Endothelial cell (in vitro differentiated cells): ENCODE measurements at places on chromosomes 2 and 18. TPM values are rescaled to one million over a fixed set of nuclear protein-coding genes. Genes with fewer than 3 reads are reported as not detected.
A peak's percentile ranks its signal among the peaks of the same experiment; 100 is the strongest.

DNA sequence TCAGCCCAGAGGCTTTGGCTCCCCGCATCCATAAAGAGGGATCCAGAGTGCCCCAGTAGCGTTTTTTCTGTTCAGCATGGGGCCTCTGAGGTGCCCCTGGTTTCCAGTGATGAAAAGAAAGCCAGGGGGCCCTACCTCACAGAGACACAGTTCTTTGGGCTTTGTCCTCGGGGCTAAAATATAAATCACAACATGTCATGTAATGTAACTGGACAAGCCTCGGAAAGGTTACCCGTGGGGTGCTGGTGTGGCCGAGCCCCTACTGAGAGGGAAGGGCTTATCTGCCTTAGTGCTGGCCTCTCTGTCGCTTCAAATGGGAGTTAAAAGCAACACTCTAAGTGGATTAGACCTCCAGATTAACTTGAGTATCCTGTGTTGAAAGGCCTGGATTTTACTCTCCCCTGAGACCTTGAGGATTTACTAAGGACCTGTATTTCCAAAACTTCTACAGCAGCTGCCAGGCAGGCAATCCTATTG, 251.6 kb upstream of the APCDD1 start:
- peaks cover 4% of the 10 kb centered on the region for H3K27me3 ChIP-seq
- H3K4me3 ChIP-seq, result no peak overlapping the region
- DNase-seq, result no peak

GRCh38 chr2:12222554-12222953, 476.1 kb downstream of the LPIN1 start:
- H3K4me3 ChIP-seq, result no peak overlapping the region
- H3K27me3 ChIP-seq, result no peaks in the 10 kb centered on the region
- H3K36me3 ChIP-seq, result no peaks in the 10 kb centered on the region
- H3K4me1 ChIP-seq, result no peaks in the 10 kb centered on the region
- no peak overlapping the region for H3K27ac ChIP-seq

- H3K4me1 ChIP-seq, result peaks cover 12% of the 10 kb centered on the region
- no peak for DNase-seq
- H3K27me3 ChIP-seq, result peaks cover 1% of the 10 kb centered on the region
- H3K27ac ChIP-seq, result no peak overlapping the region
- H3K4me3 ChIP-seq, result no peak overlapping the region
These were observed 47.6 kb upstream of the ZNF521 start for GRCh38 chr18:25399554-25399953.

DNA sequence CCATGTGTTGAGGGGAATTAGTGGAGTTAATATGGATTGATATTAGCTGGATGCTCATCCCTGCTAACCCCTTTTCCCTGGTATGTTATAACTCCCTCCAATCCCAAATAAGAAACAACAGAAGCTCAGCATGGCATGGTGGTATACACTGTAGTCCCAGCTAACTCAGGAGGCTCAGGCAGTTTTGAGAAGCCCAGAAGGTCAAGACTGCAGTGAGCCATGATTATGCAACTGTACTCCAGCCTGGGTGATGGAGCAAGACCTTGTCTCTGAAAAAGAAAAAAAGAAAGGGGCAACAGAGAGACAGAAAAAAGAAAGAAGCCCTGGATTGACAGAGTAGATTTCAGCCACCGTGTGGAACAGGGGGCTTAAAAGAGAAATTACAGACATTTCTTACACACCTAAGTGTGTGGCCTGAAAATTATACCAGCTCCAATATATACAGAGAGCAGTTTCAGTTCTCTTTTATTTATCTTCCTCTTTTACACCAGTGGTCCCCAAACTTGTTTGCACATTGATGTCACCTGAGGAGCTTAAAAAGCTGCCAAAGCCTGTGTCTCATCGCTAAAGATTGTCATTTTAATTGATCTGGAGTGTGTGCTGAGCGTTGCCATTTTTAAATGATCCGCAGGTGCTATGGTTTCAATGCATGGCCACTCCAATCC, 203.6 kb downstream of the UBE2E3 start:
- H3K27ac ChIP-seq, result no peak overlapping the region
- H3K27me3 ChIP-seq, result no peaks in the 10 kb centered on the region
- H3K4me1 ChIP-seq, result no peaks in the 10 kb centered on the region
- no peaks in the 10 kb centered on the region for H3K36me3 ChIP-seq

- H3K27ac ChIP-seq, result no peak overlapping the region
- peaks cover 3% of the 10 kb centered on the region for H3K4me1 ChIP-seq
- no peaks in the 10 kb centered on the region for H3K27me3 ChIP-seq
- no peaks in the 10 kb centered on the region for H3K36me3 ChIP-seq
These were observed 280.1 kb upstream of the STON1 start for GRCh38 chr2:48249631-48250473.

DNA sequence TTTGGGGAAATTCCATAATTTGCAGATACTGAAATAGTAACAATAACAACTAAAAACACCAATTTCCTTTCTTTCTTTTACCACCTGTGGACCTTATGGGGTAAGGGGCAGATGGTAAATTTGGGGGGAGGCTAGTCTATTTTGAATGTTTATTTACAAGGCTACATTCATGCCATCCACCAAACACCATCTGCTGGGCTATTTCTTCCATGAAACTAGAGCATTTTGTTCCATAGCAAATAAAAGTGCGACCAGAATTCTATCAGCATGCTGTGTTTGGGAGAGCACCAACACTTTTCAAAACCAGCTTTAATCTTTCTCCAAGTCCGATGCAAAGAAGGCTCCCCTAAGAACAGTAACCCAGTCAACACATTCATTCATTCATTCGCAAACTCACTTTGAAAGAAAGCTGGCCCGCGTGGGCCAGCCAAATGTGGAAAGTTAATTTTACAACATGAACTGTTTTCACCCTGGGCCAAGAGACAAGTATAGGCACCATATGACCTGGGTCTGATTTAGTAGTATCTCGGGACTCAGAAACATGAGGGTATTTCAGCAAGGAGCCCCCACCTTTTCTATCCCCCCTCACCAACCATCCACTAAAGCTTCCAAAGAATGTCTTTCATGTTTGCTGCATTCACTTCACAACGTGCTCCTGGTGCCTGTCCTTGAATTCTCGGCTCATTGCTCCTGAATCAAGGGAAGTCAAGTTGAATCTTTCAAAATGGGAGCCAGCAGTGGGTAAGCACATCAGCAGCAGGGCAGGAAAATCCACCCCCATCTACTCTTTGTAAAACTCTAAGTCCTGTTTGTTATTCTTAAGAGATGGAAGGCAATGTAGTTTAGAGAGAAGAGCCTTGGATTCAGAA, 210.6 kb downstream of the C1D start:
- no peak overlapping the region for H3K27ac ChIP-seq
- H3K4me3 ChIP-seq, result no peak overlapping the region
- no peak for DNase-seq
- no peaks in the 10 kb centered on the region for H3K36me3 ChIP-seq
- H3K4me1 ChIP-seq, result peaks cover 11% of the 10 kb centered on the region
- peaks cover 3% of the 10 kb centered on the region for H3K27me3 ChIP-seq

DNA sequence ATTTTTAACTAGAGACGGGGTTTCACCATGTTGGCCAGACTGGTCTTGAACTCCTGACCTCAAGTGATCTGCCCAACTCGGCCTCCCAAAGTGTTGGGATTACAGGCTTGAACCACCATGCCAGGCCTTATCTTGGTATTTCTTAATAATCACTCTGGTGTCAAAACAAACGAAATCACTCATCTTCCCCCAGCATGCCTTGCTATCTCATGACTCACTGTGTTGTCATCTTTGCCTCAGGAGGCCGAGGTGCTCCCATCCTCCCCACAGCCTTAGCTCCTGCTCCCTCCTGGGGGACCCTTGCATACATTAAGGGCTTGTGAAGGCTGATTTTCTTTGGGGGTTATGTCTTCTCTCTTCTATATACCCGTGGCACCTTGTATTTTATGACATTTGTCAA, 250.1 kb upstream of the DPP10 start:
- H3K36me3 ChIP-seq, result no peaks in the 10 kb centered on the region
- H3K4me1 ChIP-seq, result peaks cover 4% of the 10 kb centered on the region
- no peak overlapping the region for H3K4me3 ChIP-seq
- no peak for DNase-seq
- no peak overlapping the region for H3K27ac ChIP-seq

DNA sequence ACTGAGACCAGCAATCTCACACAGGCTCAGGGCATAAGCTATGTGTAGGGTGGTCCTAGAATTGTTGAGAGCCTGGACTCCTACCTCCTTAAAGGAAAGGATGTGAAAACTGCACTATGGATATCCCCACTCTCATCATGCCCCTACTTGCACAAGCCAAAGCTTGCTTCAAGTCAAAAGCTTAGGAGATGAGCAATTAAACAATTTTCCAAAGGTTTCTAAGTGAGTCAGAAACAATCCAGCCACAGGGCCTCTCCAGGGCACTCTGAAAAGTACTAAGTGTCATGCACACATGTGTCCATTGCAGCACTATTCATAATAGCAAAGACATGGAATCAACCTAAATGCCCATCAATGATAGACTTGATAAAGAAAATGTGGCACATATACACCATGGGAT, 215.4 kb downstream of the AFF3 start:
- no peak for DNase-seq
- no peak overlapping the region for H3K27ac ChIP-seq
- H3K4me3 ChIP-seq, result no peak overlapping the region
- no peaks in the 10 kb centered on the region for H3K27me3 ChIP-seq
- no peaks in the 10 kb centered on the region for H3K36me3 ChIP-seq
- H3K4me1 ChIP-seq, result no peaks in the 10 kb centered on the region

GRCh38 chr2:98833172-98833916, 102.4 kb upstream of the MGAT4A start:
- H3K4me3 ChIP-seq, result peak overlapping the region; percentile 42
- DNase-seq, result no peak
- H3K4me1 ChIP-seq, result peaks cover 45% of the 10 kb centered on the region
- peak overlapping the region; percentile 80 for H3K27ac ChIP-seq

GRCh38 chr18:63126134-63127069, 193.2 kb downstream of the BCL2 start:
- H3K36me3 ChIP-seq, result no peaks in the 10 kb centered on the region
- H3K4me1 ChIP-seq, result peaks cover 19% of the 10 kb centered on the region
- H3K27me3 ChIP-seq, result no peaks in the 10 kb centered on the region

DNA sequence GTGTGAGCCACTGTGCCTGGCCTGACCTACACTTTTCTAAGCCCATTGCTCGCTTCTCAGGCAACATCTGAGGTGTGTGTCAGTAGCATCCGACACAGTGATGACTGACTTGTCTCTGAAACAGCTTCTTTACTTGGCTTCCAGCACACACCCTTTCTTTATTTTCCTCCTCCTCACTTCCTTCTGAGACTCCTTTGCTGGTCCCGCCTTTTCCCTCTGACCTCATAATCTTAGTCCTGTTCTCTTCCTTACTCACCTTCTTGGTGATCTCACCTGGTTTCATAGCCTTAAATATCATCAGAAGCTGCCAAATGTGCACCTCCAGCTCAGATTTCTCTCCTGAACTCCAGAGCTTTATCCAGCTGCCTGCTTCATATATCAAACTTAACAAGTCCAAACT, 66.6 kb upstream of the PELI1 start:
- no peak for DNase-seq
- no peak overlapping the region for H3K4me3 ChIP-seq
- no peak overlapping the region for H3K27ac ChIP-seq
- H3K36me3 ChIP-seq, result no peaks in the 10 kb centered on the region

GRCh38 chr18:27695052-27695451, 481.9 kb downstream of the CDH2 start:
- DNase-seq, result no peak
- H3K36me3 ChIP-seq, result no peaks in the 10 kb centered on the region
- H3K27me3 ChIP-seq, result no peaks in the 10 kb centered on the region

- H3K4me1 ChIP-seq, result peaks cover 14% of the 10 kb centered on the region
- H3K36me3 ChIP-seq, result no peaks in the 10 kb centered on the region
- no peak for DNase-seq
These were observed 6.9 kb downstream of the ATP6V1B1 start for GRCh38 chr2:70942396-70943204.

The CCDC93 gene
- 64.5 TPM for total RNA-seq

The GPR55 gene
- total RNA-seq, result 0.28 TPM

The MZT2B gene
- total RNA-seq, result 152 TPM

The PIEZO2 gene
- 8.4 TPM for total RNA-seq
